ENCODE measurements at places on chromosomes 3 and 15. TPM values are rescaled to one million over a fixed set of nuclear protein-coding genes. Genes with fewer than 3 reads are reported as not detected.

- DNase-seq: no peak
These were observed 23.8 kb downstream of the PLA2G4E start for GRCh38 chr15:41996921-41997592.

GRCh38 chr3:45623846-45624245, 29.3 kb downstream of the LIMD1 start:
- DNase-seq: no peak

DNA sequence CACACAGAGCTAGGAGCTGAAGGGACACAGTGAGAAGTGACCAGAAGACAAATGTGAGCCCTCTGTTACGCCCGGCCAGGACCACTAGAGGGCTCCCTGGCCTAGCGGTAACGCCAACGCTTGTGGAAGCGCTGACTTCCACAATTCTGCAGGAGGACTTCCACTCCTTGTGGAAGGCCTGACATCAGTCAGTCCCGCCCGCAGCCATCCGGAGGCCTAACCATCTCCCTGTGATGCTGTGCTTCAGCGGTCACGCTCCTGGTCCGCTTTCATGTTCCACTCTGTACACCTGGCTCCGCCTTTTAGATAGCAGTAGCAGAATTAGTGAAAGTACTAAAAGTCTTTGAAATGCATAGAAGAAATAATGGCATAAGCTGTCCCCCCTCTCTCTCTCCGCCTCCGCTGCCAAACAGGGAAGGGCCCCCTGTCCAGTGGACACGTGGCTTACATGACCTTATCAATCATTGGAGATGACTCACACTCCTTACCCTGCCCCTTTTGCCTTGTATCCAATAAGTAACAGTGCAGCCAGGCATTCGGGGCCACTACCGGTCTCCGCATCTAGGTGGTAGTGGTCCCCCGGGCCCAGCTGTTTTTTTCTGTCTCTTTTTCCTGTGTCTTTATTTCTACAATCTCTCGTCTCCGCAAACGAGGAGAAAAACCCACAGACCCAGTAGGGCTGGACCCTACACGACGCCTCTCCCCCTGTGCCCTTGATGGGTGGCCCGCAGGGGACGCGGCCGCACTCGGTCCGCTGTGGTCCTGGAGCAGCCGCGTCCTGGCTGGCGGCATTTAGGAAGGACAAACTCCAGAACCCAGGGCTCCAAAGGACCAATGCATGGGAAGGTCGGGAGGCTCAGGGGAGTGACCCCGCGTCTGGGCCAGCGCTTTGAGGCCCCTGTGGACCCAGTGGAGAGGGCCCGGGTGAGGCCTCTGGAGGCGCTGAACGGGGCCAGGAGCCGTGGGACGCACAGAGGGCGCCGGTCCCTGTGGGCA, 27.0 kb upstream of the RPL32 start:
- peak; percentile 91 for DNase-seq

DNA sequence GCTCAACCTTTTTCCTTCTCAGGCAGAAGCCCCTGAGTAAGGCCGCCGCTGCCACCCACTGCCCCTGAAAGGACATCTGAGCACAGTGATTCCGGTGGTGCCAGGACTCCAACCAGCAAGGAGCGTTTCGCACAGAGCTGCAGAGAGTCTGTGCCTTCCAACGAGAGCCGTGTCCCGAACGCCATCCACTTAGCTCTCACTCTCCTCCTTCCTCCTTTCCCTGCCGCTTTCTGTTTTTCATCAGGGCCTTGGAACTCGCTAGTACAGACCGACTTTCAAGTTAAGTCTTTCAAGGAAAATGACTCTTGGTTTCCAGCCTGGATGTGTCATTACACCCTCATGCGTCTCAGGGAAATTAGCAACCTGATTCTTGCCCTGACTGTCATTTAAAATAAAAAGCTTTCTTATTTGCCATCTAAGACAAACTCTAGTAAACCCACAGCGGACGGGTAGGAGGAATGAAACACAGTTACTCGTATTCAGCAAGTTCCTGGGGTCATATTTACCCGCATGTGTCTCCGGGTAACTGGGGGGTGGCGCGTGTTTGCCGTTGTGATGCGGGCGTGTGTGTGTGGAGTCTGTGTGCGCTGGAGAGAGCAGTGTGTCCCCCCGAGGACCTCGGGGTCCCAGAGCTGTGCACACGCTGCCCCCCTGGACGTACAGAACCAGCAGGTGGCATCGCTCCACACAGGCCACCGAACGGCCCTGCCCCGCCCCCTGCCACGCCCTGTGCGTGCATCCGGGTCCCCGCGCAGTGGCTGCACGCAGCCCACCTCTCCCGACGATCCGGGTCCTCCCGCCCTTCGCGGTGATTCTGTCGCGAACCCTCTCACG, 30.4 kb upstream of the ALDH1A3 start:
- DNase-seq: no peak

GRCh38 chr3:28989646-28990089, 291.2 kb upstream of the RBMS3 start:
- no peak for DNase-seq

The NANOGP8 gene
- not detected for total RNA-seq

The TAGLN3 gene
- not detected for total RNA-seq

Measured in Right ventricle myocardium inferior (tissue), 1 donor.